ENCODE measurements at places on chromosomes 6 and 20.

- DNase-seq, result no peak
These were observed 10.5 kb downstream of the SYNGAP1 start for GRCh38 chr6:33430334-33430733.

- DNase-seq, result peak; percentile 39
These were observed 5.1 kb downstream of the KCNS1 start for GRCh38 chr20:45095805-45096238.

GRCh38 chr6:4296552-4296951 lies 161.2 kb upstream of the ECI2 start:
- no peak for DNase-seq

DNA sequence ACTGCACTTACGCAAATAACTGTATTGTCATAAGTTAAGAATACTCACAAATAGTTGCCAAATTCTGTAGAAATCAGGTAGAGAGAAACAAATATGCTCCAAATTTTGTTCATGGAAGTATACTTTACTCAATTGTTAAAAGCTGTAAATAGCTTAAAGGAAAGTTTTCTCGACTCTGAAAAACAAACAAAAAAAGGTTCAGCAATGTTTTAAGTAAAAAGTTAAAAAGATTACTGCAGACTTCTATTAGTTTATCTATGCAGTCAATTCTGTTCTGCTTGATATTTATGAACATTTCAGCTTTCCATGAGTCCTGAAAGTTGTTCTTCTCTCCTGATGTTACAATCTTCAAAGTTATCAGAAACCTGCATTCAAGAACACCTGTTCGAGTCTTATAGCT lies 37.5 kb upstream of the FAM8A1 start:
- no peak for DNase-seq

- no peak for DNase-seq
These were observed 57.7 kb downstream of the ZDHHC14 start for GRCh38 chr6:157438611-157439111.

Measured in activated CD4-positive, alpha-beta T cell treated with anti-CD3 and anti-CD28 coated beads for 24 hours (primary cell).